Naive thymus-derived CD4-positive, alpha-beta T cell (primary cell): ENCODE measurements at places on chromosomes 6 and 20. TPM values are rescaled to one million over a fixed set of nuclear protein-coding genes. Genes with fewer than 3 reads are reported as not detected.

GRCh38 chr6:91719414-91719813, 1132.5 kb upstream of the MAP3K7 start:
- no peak overlapping the region for H3K27ac ChIP-seq
- no peak for DNase-seq
- no peaks in the 10 kb centered on the region for H3K36me3 ChIP-seq
- H3K4me1 ChIP-seq: no peaks in the 10 kb centered on the region
- H3K4me3 ChIP-seq: no peak overlapping the region

DNA sequence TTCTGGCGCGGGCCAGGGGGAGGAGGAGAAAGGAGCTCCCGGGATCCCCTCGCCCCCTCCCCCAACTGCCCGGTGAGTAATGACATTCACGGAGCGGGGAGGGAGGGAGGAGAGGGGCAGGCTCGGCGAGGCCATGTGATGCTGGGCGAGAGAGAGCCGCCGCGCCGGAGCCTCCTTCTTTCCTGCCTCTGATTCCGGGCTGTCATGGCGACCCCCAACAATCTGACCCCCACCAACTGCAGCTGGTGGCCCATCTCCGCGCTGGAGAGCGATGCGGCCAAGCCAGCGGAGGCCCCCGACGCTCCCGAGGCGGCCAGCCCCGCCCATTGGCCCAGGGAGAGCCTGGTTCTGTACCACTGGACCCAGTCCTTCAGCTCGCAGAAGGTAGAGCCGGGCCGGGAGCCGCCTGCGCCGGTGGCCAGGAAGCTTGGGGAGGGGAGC, at the start of gene GDAP1L1:
GDAP1L1 (plus strand) TSS at position 178 of the 441 bp plus-strand sequence; CDS start at position 205, 27 bp downstream.
- H3K36me3 ChIP-seq: no peaks in the 10 kb centered on the region
- H3K4me3 ChIP-seq: no peak within 1 kb of the TSS
- no peak within 1 kb of the TSS for H3K27ac ChIP-seq
- no peaks in the 10 kb centered on the region for H3K4me1 ChIP-seq

KCNB1 gene
- not detected for total RNA-seq

GRCh38 chr6:41122918-41123317, 31.2 kb downstream of the TREML1 start:
- no peak for DNase-seq
- no peaks in the 10 kb centered on the region for H3K36me3 ChIP-seq
- no peak overlapping the region for H3K27ac ChIP-seq

SLC32A1 gene
- total RNA-seq: not detected

MACROD2 gene
- not detected for total RNA-seq

CLDN20 gene
- not detected for total RNA-seq

DNA sequence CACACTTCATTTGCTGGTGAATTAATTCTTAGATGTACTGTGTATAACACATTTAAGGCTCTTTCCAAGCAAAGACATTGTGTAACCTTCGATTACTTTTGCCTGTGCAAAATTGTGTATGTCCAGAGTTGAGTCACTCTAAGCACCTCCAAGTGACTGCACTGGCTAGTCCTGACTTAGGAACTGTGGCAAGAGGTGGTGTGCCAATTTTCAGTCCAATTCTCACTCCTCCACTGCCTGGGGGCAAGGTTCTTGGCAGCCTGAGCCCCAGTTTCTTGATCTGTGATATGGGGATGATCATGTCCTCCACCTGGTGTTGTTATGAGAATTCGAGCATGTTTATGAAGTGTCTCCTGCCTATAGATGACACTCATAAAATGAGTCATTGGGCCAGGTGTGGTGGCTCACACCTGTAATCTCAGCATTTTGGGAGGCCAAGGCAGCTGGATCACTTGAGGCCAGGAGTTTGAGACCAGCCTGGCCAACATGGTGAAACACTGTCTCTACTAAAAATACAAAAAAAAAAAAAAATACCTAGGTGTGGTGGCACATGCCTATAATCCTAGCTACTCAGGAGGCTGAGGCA, 105.3 kb upstream of the CDYL start:
- no peaks in the 10 kb centered on the region for H3K36me3 ChIP-seq
- H3K27ac ChIP-seq: no peak overlapping the region
- H3K4me3 ChIP-seq: no peak overlapping the region
- H3K27me3 ChIP-seq: no peaks in the 10 kb centered on the region
- no peaks in the 10 kb centered on the region for H3K4me1 ChIP-seq

UBE3D gene
- total RNA-seq: 9.3 TPM

DNA sequence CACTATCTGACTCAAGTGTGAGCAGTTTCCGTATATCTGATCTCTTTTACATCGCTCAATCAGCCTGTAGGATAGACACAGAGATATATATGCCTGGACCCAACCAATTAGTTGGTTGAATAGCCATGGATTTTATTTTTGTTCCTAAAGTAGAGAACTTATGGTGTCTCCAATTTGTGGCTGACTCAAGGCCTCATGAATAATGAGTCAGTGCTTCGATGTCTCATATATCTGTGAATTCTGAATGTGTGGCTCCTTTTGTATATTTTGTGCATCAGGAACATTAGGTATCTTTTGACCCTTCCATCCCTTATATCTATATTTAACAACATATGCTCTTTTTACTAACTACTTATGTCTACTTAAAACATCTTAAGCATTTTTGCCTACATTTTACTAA, 64.5 kb downstream of the OR2B2 start:
- H3K36me3 ChIP-seq: no peaks in the 10 kb centered on the region
- no peak overlapping the region for H3K27ac ChIP-seq
- H3K4me3 ChIP-seq: no peak overlapping the region
- no peaks in the 10 kb centered on the region for H3K4me1 ChIP-seq
- no peak for DNase-seq

GRCh38 chr6:76862936-76863335, 600.4 kb downstream of the HTR1B start:
- H3K36me3 ChIP-seq: no peaks in the 10 kb centered on the region
- no peak overlapping the region for H3K27ac ChIP-seq
- no peaks in the 10 kb centered on the region for H3K27me3 ChIP-seq

DNA sequence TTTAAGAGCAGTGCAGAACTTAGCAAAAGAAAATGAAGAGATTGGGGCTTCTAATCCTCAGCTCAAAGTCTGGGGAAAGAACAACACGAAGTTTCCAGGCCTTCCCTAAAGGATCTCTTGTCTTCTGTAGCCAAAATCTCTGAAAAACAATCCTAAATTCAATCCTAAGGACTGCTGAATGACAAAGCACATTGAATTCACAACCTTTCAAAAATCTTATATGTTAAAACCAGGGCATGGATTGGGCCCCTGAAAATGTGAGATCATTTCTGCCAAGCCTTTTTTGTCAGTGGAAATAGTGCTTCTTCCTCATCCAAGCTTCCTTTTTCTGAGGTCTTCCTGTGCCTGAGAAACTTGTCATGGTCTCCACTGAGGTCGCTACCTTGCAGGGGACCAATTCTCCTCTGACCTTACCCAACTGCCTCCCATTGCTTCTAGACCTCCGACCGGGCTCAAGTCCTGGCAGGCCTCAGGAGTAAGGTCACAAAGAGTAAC, 126.2 kb upstream of the ARID1B start:
- no peak for DNase-seq
- H3K27me3 ChIP-seq: peaks cover 1% of the 10 kb centered on the region
- H3K27ac ChIP-seq: no peak overlapping the region
- H3K36me3 ChIP-seq: no peaks in the 10 kb centered on the region
- H3K4me3 ChIP-seq: no peak overlapping the region
- H3K4me1 ChIP-seq: no peaks in the 10 kb centered on the region

- no peak for DNase-seq
- H3K4me3 ChIP-seq: no peak overlapping the region
- no peaks in the 10 kb centered on the region for H3K36me3 ChIP-seq
- no peaks in the 10 kb centered on the region for H3K4me1 ChIP-seq
- H3K27ac ChIP-seq: no peak overlapping the region
Measured at GRCh38 chr20:56606174-56606945, 22.7 kb upstream of the TFAP2C start.

PRRT1 gene
- total RNA-seq: 0.31 TPM in 1 of 2 replicates, not detected in the other

DNA sequence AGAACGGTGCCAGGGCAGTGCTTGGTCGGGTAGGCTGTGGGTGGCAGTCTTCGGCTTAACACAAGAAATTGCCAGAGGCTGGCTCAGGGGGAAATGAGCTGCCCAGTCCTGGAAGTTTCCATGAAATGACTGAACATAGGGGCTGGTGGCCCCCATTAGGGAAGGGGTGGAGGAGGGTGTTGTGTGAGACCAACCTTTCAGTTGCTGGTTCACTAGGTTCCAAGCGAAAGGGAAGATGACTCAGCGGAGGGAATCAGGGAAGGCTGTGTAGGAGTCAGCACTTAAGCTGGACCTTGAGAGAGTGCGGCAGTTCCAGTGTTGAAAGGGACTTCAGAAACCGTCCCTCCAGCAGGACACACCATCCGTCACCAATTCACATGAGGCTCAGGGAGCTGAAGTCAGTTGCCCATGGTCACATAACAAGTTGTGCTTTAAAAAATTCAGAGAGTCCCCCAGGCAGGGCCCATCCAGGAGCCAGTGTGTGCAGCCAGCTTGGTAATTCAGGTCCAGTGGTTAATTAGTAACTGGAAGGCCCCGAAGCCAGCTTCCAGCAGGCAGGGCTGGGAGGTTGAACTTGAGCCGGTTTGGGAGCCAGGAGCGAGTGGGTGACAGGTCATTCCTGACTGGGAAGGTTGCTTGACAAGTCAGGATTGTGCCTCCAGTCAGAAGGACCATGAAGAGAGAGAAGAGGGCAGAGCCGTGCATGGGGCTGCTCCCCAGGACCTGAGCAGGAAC, at the start of gene SGK2:
SGK2 (plus strand) TSS at position 616 of the 735 bp plus-strand sequence. CDS start 7,469 bp downstream, outside the sequence.
- no peak within 1 kb of the TSS for H3K27ac ChIP-seq
- no peak for DNase-seq
- no peaks in the 10 kb centered on the region for H3K36me3 ChIP-seq
- H3K27me3 ChIP-seq: no peaks in the 10 kb centered on the region
- no peak within 1 kb of the TSS for H3K4me3 ChIP-seq

- no peaks in the 10 kb centered on the region for H3K36me3 ChIP-seq
- peaks cover 16% of the 10 kb centered on the region for H3K4me1 ChIP-seq
- no peak overlapping the region for H3K27ac ChIP-seq
- H3K27me3 ChIP-seq: no peaks in the 10 kb centered on the region
Measured at GRCh38 chr6:2037237-2037926, 208.0 kb downstream of the GMDS start.

- H3K36me3 ChIP-seq: peaks cover 9% of the 10 kb centered on the region
- DNase-seq: no peak
Measured at GRCh38 chr6:518218-518617, 126.7 kb downstream of the IRF4 start.

DNA sequence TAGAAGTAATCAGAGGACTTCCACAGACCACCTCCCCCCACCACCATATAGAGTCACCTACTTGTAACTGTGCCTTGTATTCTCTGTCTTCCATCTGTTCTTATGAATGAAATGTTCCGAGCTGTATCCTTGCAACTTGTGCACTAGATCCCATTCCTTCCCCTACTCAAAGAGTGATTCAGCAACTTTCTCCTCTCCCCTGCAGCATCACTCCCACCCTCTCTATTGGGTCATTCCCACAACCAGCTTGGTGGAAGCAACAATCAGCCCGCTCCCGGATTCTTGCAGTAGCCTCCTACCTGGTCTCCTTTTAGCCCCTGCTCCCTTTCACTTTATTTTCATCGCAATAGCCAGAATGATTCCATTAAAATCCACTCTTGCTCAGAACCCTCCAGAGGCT, 34.9 kb upstream of the REV3L start:
- H3K36me3 ChIP-seq: no peaks in the 10 kb centered on the region
- H3K27me3 ChIP-seq: no peaks in the 10 kb centered on the region
- no peaks in the 10 kb centered on the region for H3K4me1 ChIP-seq
- no peak overlapping the region for H3K27ac ChIP-seq
- H3K4me3 ChIP-seq: no peak overlapping the region
- no peak for DNase-seq

TCP11 gene
- total RNA-seq: not detected

DNA sequence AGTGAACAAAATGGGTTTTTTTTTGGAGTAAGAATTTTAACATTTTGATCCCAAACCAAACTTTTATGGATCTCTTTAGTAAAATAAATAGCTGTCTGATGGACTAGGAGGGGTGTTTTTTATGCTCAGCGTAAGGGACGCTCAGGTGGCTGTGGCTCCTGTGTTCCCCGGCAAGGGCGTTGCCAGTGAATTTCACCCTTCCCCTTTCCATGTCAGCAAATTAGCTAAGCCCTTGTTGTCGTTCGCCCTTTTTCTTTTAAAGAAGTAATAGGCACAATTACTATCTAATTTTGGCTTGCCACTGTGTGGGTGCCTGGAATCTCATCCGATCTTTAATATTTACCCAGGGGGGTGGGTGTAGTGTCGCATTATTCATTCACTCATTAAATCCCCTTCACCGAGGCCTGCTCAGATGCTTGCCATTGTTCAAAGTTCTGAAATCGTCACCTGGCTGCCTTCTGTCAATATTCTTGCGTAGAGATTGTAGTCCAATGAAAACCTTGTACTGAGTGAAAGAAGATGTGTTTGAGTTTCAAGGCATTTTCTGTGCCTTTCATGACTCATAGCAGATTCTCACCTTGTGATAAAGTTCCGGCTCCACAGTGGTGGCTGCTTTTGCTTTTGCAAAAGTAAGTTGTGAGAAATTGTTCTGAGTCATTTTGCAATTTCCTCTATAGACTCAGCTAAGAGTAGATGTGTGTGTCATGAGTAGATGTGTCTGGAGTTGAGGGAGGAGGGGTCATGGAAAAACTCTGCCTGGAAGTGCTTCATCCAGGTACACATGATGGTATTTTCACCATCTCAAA, 40.0 kb upstream of the CLDN20 start:
- no peaks in the 10 kb centered on the region for H3K36me3 ChIP-seq
- H3K4me1 ChIP-seq: peaks cover 5% of the 10 kb centered on the region
- no peak overlapping the region for H3K27ac ChIP-seq
- H3K27me3 ChIP-seq: no peaks in the 10 kb centered on the region
- no peak for DNase-seq

GRCh38 chr20:36246401-36246800, 10.1 kb downstream of the AAR2 start:
- no peak for DNase-seq
- no peak overlapping the region for H3K27ac ChIP-seq
- H3K4me1 ChIP-seq: peaks cover 8% of the 10 kb centered on the region
- no peak overlapping the region for H3K4me3 ChIP-seq

NOX3 gene
- total RNA-seq: not detected

MEI4 gene
- total RNA-seq: not detected
